Esophagus mucosa (tissue), 1 donor: ENCODE measurements at places on chromosomes 13 and 19. TPM values are rescaled to one million over a fixed set of nuclear protein-coding genes. Genes with fewer than 3 reads are reported as not detected.
A peak's percentile ranks its signal among the peaks of the same experiment; 100 is the strongest.

Gene UQCRFS1
- 34.2 TPM for total RNA-seq

Gene KCNJ14
- 0.76 TPM for total RNA-seq

Gene MPND
- total RNA-seq = 22.0 TPM

Gene MIR17HG
- total RNA-seq = 3.5 TPM

Gene ERICH4
- not detected for total RNA-seq

Gene SLC25A41
- total RNA-seq = 0.36 TPM

Gene SIGLEC5
- total RNA-seq = not detected

Gene ZNF497
- total RNA-seq = 1.1 TPM

Gene ADGRE3
- total RNA-seq = 0.12 TPM

Gene FSD1
- total RNA-seq = 0.36 TPM

Gene CYSLTR2
- 0.24 TPM for total RNA-seq

Gene FARP1
- 6.2 TPM for total RNA-seq

Gene FXYD5
- 114 TPM for total RNA-seq

Gene HPN
- not detected for total RNA-seq

GRCh38 chr19:47661611-47662010, 51.6 kb upstream of the EHD2 start:
- no peak for ATAC-seq

DNA sequence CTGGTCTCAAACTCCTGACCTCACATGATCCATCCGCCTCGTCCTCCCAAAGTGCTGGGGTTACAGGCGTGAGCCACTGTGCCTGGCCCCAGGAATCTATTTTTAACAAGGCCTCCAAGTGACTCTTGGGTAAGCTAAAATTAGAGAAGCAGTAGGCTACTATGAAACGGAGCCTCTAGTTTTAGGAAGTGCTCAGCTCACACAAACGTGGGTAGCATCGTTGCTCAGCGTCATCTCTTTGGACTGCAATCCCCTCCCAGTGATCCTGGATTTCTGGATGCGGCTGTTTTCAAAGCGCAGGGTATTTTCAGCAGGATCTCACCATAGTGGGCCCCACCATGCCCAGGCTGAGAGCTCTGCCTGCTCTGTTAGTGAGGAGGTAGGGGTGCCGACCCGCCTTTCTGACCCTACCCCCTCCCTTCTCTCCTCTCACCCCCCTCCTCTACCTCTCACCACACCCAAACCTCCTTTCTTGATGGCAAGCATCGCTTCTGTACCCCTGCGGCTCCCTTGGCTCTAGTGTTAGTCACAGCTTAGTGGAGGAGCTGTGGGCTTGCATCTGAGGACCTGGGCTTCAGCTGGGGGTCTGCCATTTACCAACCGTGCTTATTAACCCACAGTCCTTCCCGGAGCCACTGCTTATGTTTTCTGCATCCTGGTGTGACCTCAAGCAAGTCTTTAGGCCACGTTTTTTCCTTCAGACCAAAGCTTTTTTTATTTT, 34.2 kb downstream of the GJA3 start:
- no peak for ATAC-seq

DNA sequence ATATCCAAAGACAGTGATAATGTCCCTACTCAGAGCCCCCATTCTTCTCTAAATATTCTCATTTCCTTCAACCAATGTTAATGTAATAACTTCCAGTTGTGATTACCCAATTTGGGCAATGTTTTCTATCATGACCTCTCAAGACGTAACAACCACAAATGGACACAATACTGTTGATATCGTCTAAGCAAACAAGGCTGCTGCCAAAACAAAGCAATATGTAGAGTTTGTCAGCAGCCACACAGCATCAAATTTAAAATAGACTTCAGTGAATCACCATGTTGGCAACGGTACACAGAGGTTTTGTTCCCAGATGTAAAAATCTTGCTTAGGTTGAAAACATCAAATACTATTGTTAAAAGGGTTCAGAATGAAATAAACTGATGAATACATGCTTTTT, 205.1 kb downstream of the DACH1 start:
- ATAC-seq = no peak

DNA sequence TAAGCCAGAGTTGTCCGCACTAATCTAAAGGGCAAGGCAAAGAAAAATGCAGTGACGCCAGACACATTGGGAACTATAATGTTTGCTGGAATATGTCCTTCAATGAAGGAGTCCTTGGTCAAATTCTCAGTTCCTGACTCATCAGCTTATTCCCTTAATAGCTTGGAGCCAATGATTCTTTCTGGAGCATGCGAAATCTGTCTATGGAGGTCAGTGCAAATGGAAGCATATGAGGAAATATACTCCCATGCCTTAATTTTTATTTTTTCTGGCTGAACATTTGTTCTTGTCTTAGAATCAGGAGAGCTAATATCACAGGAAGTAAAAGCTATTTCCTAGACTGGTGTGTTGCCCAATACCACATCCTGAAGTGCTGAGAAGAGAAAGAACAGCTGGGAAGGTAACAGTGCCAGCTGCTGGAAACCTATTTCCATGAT, 289.8 kb upstream of the SPRY2 start:
- ATAC-seq = no peak

DNA sequence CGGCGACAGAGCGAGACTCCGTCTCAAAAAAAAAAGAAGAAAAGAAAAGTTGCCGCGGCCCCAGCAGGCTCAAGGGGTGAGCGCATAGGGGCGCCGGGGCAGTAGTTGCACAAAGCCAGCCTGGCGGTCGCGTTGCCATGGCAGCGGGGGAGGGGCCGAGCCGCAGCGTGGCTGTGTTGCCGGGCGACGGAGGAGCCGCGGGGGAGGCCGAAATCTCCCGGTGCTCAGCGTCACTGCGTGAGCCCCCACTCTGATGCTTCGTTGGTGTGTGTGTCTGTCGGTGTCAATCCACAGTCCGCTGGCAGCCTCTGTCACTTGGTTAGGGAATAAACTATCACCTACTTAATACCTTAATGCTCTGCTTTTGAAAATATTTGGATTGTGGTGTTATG, 82.9 kb upstream of the C1QTNF9B start:
- peak; percentile 59 for ATAC-seq

- ATAC-seq = no peak
Measured at GRCh38 chr13:111304041-111304544, 16.3 kb upstream of the TEX29 start.

- no peak for ATAC-seq
Measured at GRCh38 chr19:28486926-28487325, 726.0 kb downstream of the UQCRFS1 start.

DNA sequence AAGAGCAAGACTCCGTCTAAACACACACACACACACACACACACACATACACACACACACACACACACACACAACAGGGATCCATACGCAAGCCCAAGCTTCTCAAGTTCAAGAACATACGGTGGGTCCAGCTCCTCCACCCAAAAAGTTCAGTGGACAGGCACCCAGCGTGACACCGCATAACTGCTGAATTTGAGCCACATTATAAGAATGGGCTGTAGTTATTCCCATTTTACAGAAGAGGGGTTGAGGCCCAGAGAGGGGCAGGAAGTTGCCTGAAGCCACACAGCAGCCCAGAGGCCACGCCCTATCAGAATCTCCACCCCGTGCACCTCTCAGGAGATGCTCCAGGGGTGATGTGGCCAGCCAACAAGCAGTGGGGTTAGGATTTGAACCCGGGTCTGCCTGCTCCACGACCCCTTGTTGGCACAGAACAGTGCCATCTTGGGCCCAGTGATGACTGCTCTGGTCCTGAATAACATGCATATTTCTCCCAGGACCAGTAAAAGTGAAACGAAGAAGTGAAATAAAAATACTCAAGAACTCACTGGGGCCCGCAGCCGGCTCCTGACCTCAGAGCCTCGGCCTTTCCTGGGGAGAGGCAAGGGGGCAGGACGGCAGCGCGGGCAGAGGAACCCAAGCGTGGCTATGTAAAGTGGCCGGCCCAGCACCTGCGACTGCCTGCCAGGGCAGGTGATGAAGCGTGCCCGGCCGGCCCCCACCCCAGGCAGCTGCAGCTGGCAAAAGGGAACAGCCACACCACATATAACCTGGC, 61.9 kb downstream of the AP1M1 start:
- ATAC-seq = peak; percentile 60

GRCh38 chr19:28428663-28429348, 784.1 kb downstream of the UQCRFS1 start:
- ATAC-seq = no peak

DNA sequence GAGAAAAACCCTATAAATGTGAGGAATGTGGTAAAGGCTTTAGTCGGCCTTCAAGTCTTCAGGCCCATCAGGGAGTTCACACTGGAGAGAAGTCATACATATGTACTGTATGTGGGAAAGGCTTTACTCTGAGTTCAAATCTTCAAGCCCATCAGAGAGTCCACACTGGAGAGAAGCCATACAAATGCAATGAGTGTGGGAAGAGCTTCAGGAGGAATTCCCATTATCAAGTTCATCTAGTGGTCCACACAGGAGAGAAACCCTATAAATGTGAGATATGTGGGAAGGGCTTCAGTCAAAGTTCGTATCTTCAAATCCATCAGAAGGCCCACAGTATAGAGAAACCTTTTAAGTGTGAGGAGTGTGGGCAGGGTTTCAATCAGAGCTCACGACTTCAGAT, 11.7 kb downstream of the ZNF226 start:
- ATAC-seq = no peak

- ATAC-seq = no peak
Measured at GRCh38 chr13:35714588-35715377, 238.3 kb upstream of the MAB21L1 start.

DNA sequence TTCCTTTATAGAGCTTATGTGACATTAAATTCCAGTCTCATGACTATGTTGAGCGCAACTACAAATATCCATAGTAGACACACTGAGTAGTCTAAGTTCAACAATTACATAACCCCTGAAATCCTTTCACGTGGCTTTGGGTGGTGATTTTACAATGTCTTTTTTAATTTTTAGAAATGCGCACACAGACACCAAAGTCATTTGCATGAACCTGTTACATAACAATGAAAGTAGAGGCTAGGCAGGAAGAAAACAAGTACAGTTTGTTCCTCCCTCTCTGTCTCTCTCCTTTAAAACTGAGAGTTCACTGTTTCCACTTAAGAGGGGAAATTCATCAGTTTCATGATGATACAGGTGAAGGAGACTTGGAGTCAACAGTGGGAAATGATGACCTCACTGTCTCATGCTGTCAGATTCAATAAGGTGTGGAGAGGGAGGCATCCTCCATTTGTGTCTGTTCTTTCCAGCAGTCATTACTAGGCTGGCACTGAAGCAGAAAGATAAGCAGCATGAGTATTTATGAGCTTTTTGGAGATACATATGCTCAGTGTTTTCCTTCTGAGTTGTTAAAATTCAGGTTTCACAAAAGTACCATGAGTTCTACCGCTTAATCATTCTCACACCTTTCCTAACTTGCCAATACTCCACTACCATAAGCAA, 201.8 kb downstream of the LHFPL6 start:
- no peak for ATAC-seq

GRCh38 chr13:100946588-100946987, 272.0 kb upstream of the TMTC4 start:
- no peak for ATAC-seq

GRCh38 chr13:33992881-33993336, 175.0 kb downstream of the RFC3 start:
- ATAC-seq = no peak

DNA sequence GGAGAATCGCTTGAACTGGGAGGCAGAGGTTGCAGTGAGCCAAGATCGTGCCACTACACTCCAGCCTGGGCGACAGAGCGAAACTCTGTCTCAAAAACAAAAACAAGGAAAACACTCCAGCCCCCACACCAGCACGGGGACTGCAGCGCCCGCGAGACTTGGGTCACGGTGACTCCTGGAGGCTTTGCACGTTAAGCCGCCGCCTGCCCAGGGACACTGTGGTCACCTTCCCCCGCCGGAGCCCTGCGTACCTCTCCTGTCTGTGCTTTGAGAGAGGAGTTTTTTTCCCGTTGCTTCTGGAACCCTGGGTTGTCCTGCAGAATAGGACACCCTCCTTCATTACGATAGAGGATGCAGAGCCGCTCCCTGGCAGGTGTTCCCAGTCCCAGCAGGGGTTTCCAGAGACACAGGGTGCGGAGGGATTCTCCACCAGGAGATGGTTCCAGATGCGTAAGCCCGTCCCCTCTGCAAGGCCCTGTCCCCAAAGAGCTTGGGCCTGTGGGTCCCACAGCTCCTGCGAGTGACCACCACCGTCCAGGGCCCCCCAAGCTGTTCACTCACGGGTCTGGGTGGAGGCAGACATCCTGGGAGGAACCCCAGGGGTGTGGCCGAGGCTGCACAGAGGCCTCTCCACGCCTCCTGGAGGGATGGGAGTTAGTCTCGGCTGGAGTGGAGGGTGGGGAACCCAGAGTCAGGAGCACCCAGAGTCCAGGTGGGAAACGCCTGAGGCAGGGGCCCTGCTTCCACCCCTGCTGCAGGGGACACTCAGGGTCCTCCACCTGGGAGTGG, 42.8 kb upstream of the NDUFS7 start:
- ATAC-seq = no peak

DNA sequence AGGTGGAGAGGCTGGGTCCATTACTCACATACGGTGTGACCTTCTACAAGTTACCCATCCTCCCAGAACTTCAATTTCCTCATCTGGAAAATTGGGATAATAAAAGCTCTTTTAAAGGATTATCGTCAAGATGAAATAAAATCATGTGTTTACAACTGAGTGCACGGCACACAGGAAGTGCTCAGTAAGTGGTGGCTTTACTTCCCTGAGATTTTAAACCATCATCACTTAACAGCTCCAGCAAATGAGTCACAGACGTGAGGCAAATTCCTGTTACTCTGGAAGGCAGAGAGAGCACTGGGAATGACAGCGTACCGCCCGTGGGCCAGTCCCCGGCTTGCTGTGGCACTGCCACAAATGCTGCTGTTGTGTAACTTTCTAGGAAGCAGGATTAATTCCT, 64.1 kb downstream of the MRPL57 start:
- ATAC-seq = peak; percentile 83

DNA sequence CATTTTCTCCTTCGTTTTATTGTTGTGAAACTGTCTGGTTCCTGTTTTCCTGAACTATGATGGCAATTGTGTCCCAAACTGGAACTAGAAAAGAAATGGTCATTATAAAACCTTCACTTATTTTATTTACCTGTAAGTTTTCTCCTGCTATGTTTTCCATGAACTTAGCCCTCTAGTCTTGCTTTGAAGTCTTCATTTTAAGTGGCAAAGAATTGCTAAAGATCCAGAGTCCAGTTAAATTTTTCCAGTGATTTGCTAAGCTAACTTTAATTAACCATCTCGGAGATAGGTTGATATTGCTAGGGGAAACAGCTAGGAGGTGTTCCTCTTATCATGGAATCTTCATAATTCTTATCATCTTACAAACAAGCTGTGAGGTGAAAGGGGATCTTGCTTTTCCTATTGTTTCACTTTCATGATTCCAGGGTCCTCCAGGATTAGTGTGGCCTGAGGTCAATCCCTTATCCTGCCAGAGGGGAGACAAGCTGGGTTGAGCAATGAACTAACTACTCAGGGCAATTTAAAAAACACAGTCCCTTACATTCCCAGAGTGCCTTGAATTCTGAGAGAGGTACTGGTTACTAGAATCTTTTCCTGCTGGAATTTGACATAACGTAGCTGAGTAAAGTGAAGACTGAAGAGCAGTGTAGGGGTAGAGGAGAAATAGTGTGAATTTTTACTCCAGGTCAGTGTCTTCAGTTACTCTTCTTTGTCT, 112.5 kb downstream of the ESD start:
- no peak for ATAC-seq

GRCh38 chr13:36710396-36710795, 36.6 kb downstream of the SERTM1 start:
- ATAC-seq = no peak

GRCh38 chr19:20244356-20244755, 77.3 kb downstream of the ZNF486 start:
- no peak for ATAC-seq
